ENCODE measurements at places on chromosomes 1 and 21.

- no peak for DNase-seq
Observed at GRCh38 chr1:182301467-182302198, 90.0 kb downstream of the GLUL start.

DNA sequence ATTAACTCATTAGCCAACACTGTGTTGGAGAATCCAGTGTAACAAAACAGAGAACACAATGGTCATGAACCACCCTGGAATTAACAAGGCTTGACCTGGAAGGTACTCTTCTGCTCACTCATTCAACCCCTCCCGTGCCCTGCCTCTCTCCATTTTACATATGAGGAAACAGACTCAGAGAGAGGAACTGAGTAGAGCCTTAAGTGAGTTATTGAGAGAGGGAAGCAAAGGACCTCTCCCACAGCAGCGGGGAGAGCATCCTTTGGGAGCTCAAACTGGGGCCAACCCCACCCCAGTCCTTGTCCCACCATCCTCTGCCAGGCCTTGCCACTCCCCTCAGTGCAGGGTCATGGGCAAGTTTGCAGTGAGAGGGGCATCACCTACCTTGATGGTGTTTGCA lies 1.4 kb downstream of the S100A12 start:
- DNase-seq: no peak

GRCh38 chr1:21013510-21013909 lies 163.2 kb downstream of the EIF4G3 start:
- no peak for DNase-seq

DNA sequence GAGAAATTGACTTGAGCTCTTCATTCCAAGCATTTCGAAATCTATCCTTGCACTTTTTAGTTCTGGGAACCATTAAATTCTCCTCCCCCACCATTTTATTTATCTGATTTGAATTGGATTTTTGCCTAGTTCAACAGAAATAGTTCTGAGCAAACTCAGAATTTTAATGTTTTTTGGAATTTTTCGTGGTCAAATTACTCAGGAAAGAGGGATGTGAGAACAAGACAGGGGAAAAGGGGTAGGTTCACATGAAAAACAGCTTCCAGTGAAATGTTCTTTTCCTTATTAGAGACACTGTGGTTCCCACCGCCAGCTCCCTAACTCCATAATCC lies 5.7 kb upstream of the ZNF697 start:
- DNase-seq: no peak

DNA sequence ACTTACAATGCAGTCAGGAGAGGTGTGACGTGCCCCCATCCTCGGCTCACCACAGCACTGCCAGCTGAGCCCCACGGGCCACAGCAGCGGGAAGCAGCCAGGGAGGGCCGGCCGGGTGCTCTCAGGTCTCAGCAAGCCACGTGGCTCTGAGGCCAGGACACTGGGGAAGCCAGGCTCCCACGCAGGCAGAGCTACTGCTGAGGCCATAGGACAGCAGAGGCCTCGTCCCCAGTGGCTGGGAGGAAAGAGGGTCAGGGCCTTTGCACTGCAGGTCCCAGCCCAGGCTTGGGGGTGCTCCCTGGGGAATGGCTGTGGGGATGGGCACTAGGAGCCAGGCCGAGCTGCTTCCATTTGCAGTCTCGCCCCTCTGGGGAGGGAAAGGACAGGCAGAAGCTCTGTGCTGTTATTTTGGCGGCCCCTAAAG lies 5.8 kb downstream of the LRRC47 start:
- DNase-seq: no peak

GRCh38 chr1:29523136-29523535 lies 286.8 kb downstream of the PTPRU start:
- DNase-seq: no peak

- no peak for DNase-seq
Observed at GRCh38 chr1:67724928-67725560, 40.0 kb downstream of the GADD45A start.

GRCh38 chr1:183200451-183200850 lies 14.4 kb downstream of the LAMC2 start:
- DNase-seq: no peak

DNA sequence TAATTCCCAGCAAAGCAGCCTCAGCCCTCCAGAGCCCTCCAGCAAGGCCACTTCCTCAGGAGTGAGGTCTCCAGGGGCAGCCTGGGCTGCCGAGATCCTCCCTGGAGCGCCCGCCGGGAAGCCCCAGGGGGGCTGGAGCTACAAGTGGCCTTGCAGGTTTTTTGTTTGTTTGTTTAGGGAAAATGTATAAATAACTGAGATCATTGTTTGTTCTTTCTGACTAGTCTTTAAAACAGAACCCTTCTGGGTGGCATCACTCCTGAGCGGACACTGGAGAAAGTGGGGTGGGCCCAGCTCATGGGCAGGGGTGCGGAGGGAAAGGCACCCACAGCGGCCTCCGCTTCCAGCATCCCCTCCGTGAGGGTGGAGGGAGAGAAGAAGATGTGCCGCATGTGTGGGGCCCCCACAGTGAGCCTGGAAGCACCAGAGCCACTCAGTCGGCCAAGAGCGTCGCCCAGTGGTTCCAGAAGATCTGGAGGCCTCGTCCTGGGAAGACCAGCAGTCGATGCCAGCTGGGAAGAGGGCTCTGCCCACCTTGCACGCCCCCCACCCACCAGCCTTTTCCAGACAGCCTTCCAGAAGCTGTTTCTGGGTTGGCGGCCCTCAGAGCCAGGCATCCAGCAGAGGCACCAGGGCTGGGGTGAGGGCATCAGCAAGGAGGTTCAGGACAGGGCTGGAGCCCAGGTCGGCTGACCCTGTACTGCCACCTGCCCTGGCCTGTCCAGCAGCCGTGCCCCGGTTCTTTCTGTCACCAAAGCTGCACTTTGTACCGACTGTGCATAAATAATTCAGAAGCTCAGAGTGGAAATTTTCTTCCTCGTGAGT lies 34.6 kb downstream of the TFF3 start:
- no peak for DNase-seq

DNA sequence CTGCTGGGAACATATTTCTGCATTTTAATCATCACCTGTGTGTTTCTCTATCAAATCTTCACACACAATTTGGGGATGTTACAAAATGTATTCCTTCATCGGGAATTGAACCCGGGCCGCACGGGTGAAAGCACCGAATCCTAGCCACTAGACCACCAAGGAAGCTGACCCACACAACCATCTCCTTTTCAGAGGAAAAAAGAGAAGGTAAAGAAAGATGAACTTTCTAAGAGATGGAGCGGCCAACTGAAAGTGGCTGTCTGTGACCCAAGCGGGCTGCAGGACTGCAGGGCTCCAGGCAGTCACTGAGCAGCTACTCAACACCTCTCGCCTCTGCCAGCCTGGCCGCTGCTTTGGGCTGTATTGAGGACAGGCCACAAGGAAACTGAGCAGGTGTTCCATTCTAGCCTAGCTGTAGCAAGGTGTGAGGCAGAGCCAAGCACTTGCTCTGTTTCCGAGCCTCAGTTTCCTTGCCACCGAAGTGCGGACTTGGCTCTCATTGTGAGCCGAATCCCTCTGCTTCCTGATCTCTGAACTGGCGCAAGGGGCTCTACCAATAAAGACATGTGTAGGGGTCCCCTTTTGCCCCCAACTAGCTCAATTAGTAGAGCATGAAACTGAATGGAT lies 156.9 kb upstream of the NBPF11 start:
- no peak for DNase-seq

- no peak for DNase-seq
Observed at GRCh38 chr1:29258189-29258975, 22.1 kb downstream of the PTPRU start.

Measured in stimulated activated CD8-positive, alpha-beta memory T cell treated with anti-CD3 and anti-CD28 coated beads, Interleukin-2, amount 100 ng/mL, for 1 hour (primary cell).